ENCODE measurements at places on chromosomes 13 and 19.

GRCh38 chr19:16445238-16446107 lies 26.3 kb downstream of the EPS15L1 start:
- DNase-seq = peak; percentile 92

DNA sequence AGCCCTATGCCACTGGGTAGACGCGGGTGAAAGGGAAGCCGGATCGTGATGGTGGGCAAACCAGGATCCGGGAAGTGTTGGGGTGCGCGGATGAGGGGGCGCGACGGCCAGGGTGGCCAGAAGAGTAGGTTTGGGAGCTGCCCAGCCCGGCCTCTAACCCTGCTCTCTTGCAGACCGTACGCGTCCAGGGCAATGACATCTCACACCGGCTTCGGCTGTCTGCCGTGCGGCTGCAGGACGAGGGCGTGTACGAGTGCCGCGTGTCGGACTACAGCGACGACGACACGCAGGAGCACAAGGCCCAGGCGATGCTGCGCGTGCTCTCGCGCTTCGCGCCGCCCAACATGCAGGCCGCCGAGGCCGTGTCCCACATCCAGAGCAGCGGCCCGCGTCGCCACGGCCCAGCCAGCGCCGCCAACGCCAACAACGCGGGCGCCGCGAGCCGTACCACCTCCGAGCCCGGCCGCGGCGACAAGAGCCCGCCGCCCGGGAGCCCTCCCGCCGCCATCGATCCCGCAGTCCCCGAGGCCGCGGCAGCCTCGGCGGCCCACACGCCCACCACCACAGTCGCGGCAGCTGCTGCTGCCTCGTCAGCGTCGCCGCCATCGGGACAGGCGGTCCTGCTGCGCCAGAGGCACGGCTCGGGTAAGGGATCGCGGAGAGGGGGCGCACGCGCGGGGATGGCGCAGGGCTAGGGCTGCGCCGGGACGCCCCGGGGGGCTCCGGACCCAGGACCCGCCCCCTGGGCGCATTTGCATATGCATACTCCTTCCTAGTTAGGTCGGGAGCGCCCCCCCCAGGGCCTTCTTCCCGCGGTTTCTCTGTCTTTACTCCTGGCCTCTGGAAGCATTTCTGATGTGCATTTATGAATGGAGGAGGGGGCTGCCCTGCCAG lies 4.1 kb downstream of the VSTM2B start:
- DNase-seq = no peak

DNA sequence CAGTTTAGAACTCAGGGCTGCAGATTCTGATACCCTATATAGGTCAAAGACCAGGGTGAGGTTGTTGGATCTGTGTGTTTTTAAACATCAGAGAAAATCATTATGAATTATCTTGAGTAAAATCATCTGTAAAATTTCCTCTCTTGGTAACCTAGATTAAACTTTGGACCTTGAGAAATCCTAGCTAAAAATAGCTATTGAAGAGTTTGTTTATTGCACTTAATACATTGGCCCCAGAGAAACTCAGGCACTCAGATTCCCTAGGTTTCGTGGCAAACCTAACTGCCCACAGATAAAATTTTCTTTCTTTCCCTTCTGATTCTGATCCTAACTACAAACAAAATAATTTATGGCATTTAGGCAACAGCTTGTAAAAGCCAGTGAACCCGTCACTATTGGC lies 102.3 kb downstream of the GPC6 start:
- no peak for DNase-seq

GRCh38 chr13:80359414-80359777 lies 18.5 kb upstream of the SPRY2 start:
- DNase-seq = no peak

DNA sequence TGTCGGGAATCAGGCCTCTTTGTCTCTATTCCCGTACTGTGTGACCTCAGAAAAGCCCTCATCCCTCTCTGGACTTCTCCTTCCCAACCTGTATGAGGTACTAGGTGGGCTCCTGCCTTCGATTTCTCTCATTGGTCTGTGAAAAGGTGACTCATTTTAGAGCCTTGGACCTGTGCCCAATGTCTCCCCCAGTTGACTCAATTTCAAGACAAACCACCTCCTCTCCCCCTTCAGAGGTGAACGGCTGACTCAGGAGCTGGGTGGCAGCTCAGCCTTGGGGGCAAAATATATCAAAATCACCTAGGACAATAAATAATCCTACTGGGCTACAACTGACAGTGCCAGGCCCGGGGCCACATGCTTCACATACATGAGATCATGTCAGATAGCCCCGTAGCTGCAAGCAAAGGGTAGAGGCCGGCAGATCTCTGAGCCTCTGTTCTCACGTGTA lies 630 bp downstream of the COQ8B start:
- no peak for DNase-seq

DNA sequence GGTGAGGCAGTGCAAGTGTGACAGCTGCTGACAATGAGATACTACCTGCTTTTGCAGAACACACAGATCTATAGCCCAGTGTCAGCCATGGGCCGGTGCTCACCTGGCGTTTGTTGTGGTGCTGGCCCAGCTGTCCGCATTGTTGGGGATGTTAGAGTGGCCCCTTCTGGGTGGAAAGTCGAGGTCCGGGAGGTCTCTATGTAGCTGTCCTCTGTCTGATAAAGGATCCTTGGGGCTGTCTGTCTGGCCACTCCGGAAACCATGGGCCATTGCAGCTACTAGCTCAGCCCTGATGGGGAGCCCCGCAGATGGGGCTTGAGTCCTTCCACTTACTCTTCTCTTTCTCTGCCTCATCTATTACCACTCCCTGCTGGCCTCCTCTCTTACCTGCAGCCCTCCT lies 181.5 kb upstream of the TSHZ3 start:
- no peak for DNase-seq

GRCh38 chr19:56507446-56508289 lies at the start of gene ZNF471:
ZNF471 (plus strand) TSS chr19:56507855; CDS start chr19:56511572, 3,717 bp downstream.
- peak; percentile 98 for DNase-seq

DNA sequence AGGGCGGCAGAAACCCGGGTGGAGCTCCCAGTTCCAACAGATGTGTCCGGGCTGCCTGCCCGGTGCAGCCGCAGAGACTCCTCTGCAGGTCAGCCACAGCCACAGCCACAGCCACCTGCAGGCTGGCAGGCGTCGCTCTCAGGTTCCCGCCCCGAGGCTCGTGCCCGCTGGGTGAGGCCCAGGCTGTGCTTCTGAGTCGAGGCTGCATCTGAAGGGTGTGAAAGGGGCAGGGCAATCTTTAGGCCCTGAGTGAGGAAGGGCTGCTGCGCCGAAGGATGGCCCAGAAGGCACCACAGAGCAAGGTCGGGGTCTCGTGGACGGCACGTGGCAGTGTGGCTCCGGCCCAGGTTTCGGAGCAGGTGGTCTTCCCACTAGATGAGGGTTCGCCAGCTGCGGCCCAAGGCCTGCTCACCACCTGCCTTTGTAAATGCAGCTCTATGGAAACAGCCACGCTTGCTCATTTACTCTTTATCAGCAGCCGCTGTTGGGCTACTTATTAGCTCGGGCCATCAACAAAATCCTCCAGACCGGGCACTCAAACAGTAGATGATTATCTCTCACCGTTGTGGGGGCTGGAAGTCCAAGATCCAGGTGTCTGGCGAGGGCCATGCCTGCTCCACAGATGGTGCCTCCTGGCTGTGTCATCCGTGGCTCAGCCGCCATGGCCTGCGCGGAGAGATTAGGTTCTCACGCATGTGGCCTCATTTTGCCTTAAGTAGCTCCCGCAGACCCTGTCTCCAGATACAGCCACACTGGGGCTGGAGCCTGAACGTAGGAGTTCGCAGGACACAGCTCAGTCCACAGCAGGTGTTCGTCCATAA lies 40.3 kb upstream of the TFDP1 start:
- no peak for DNase-seq

DNA sequence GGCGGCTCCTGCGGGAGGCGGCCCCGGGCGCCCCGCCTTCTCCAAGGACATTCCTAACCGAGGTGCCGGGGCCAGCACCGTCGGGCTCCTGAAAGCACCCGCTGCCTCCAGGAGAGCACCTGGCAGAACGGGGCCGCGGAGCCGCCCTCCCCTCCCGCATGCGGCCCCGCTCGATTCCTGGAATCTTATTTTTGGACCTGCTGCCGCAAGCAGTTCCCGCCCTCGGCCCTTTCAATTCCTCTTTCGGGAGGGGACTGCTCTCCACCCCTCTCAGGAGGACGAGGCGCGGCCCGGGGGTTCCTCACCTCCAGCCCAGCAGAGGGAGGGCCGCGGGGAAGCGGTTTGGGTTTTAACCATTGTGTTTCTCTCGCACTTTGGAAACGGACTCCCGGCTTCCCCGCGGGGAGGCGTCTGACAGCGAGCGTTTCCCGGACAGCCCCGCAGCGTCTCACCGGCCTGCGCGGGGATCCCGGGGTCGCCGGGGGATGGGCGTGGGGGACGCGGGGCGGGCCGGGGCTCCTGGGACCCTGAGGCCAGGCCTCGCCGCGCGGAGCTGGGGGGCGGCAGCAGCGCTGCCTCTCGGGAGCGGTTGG lies 849 bp downstream of the GAS6 start:
- peak; percentile 63 for DNase-seq

- peak; percentile 74 for DNase-seq
These were observed 58.7 kb upstream of the PABPC3 start for GRCh38 chr13:25037057-25037813.

GRCh38 chr19:37513397-37513796 lies 6.7 kb downstream of the ZNF793 start:
- no peak for DNase-seq

GRCh38 chr13:70457474-70457873 lies 349.2 kb upstream of the KLHL1 start:
- no peak for DNase-seq

Data from suppressor macrophage treated with lipopolysaccharide for 1 hour (primary cell).